ENCODE measurements at places on chromosomes 1 and 21.

DNA sequence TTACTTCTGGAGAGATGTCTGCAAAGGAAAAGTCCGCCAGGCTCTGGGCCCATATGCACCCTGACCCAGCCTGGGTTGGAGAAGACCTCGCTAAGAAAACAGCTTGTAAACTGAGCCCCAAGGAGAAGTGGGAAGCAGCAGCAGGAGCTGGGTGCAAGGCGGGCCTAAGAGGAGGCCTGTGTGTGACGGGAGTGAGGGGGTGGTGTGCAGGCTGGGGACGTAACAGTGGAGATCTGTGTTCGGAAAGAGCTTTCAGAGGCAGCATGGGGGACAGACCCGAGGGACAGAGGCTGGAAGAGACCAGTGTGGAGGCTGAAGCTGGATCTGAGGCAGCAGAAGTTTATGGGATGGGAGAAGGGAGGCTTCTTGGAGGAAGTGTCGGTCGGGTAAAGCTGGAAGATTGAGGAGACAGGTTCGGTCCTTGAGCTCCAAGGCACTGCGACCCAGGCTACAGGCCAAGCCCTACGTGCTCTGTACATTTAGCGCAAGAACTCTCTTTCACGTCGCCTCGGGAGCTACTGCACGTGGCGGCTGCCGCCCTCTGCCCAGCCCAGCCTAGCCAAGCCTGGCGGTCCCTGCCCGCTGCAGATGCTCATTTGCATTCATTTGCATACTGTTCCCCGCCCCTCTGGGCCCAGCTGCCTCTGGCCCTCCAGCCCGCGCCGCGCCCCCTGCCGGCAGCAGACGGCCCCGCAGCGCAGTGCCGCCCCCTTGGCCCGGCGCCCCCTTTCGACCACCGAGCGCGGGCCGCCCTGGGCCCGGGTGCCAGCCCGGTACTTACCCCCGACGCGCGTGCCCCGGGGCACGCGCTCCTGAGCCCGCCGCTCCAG, 6.3 kb downstream of the HPCA start:
- peak; percentile 64 for DNase-seq

DNA sequence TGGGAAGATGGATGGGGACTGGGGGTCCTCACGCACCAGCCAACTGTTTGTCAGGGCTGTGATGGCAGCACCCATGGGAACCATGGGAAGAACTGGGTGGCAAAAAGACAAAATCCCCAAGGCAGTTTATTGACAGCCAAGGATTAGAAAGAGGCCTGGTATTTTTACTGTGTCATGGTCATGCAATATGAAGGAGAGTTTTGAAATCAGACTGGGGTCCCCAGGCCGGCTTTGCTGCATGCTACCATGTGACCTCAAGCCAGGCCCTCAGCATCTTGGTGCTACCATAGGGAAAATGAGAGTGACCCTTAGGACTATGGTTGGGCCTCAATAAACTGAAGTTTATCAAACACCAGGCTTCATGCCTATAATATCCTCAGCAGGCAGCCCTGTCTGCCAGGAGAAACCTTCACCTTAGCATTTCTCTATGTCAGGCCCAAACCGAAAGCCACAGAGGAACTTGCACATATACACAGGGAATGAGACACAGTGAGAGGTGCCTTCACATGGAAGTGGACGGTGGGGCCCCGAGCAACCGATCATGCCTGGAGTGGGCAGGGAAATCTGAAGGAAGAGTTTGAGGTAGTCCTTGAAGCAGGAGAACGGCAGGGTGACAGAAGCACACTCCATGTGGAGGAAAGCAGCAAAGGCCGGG, 203.2 kb downstream of the HIVEP3 start:
- DNase-seq = no peak

- no peak for DNase-seq
Measured at GRCh38 chr1:818618-819291, 105.0 kb upstream of the SAMD11 start.

DNA sequence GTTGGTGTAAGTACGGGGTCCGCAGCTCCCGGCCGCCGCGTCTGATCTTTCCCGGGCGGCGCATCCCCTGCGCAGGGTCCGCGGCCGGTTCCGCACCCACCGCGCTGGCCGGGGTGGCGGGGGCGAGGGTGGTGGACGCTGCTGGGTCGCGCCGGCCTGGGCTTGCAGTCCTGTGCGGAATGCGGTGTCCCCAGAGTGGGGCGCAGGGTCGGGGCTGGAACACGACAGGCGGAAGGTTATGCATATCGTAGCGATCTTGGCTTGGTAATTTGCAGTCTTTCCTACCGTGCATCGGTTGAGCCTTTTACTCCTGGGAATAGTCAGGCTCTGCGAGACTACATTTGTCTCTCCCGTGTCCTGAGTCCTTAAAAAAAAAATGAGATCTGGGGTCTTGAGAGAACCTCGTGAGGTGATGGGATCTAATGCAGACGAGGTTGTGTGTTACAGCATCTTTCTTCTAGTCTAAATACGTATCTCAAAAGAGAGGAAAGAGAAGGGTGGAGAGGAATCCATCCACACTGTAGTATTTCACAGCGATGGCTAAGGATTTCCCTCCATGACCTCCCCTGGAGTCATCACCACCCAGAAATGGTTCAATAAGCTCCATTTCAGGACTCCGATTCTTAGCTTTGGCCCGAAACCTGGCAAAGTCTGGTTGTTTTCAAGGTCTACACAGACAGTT, 572 bp downstream of the ATP1B1 start:
- DNase-seq = no peak

DNA sequence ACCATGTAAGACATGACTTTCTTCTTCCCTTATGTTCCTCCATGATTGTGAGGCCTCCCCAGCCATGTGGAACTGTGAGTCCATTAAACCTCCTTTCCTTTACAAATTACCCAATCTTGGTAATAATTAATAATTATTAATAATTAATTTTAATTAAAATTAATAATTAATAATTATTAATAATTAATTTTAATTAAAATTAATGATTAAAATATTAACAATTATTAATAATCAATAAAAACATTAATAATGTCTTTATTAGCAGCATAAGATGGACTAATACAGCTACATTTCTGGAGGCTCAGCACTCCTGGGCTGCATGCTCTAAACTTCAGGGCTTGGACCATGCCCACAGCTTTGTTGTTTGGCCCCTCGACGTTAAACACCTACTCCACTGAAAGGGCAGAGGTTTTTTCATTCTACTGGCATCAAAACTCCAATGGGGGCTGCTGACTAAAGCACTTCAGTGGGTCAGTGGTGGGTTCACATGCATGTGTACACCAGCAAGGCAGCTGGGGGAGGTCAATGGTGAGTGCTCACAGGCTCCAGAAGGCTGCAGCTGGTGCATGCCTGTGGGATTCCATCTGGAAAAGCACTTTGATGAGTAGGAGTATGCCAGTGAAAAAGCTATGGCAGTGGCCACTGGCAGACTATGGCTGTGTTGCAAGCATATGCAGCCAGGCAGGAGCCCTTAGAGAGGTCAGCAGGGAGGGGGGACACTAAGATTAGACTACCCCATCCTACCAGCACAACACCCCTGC, 561.3 kb downstream of the NCAM2 start:
- DNase-seq = no peak

DNA sequence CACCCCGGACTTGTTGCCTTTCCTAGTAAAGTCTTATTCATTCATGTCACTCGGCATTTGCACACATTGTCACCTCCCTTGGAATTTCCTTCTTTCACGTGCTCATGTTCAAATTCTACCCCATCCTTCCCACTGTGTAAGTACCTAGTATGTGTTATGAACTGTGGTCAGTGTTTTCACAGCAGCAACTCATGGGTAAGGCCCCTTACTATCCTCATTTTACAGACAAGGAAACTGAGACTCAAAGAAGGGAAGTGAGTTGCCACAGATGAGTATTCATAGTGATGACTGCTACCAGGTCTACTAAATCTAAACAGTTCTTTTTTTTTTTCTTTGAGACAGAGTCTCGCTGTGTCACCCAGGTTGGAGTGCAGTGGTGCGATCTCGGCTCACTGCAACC, 10.5 kb downstream of the CITED4 start:
- DNase-seq = no peak
